ENCODE measurements at places on chromosomes 2 and 18. TPM values are rescaled to one million over a fixed set of nuclear protein-coding genes. Genes with fewer than 3 reads are reported as not detected.

Gene SAG
- not detected for total RNA-seq

Gene CAPN14
- total RNA-seq: 0.03 TPM

Gene CREB1
- 16.7 TPM for total RNA-seq

Gene ATF2
- 22.0 TPM for total RNA-seq

Gene KLHL41
- 0.50 TPM for total RNA-seq

Gene APCDD1
- total RNA-seq: not detected

Gene IGFBP2
- total RNA-seq: 84.7 TPM

Gene POMC
- total RNA-seq: not detected

Gene PLCD4
- 0.29 TPM for total RNA-seq

Gene PID1
- total RNA-seq: 4.0 TPM

Gene FOXD4L1
- total RNA-seq: 0.31 TPM

Gene C1D
- 31.7 TPM for total RNA-seq

Gene TFPI
- 56.5 TPM for total RNA-seq

Gene FAP
- total RNA-seq: 0.15 TPM

Gene TUBA4B
- total RNA-seq: 0.28 TPM

Gene OBSL1
- 23.3 TPM for total RNA-seq

Gene FRZB
- 0.12 TPM for total RNA-seq

Gene ADRA2B
- 0.09 TPM for total RNA-seq

Gene HADHA
- total RNA-seq: 140 TPM

Measured in A549 treated with Mapracorat at 1 μM for 4 hours (cell line).